ENCODE measurements at places on chromosomes 4 and X.

GRCh38 chr4:52126966-52127365, 75.9 kb downstream of the SPATA18 start:
- no peak for DNase-seq

DNA sequence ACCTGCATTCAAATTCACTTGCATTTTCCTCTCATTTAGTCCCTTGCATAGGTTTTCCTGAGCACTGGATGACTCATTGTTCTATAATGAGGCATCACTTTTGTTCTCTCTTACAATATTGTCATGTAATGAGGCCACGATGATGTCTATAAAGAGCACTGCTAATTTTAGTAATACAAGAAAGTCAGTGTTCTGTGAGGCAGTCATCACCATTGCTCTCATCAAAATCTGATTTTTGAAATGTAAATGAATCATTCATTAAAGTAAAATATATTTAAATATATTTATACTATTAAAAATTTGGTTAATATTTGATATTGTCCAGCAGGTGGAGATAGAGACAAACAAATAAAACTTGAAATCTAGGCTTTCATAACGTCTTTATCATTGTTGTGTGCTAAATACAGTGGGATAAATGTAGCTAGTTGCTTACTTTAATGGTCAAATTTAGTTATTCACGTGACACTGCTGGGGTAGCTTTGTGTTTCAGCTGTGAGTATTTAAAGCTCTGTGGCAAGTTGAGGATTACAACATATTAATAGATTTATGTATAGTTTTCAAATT, 15.4 kb downstream of the HMGB2 start:
- DNase-seq = no peak

DNA sequence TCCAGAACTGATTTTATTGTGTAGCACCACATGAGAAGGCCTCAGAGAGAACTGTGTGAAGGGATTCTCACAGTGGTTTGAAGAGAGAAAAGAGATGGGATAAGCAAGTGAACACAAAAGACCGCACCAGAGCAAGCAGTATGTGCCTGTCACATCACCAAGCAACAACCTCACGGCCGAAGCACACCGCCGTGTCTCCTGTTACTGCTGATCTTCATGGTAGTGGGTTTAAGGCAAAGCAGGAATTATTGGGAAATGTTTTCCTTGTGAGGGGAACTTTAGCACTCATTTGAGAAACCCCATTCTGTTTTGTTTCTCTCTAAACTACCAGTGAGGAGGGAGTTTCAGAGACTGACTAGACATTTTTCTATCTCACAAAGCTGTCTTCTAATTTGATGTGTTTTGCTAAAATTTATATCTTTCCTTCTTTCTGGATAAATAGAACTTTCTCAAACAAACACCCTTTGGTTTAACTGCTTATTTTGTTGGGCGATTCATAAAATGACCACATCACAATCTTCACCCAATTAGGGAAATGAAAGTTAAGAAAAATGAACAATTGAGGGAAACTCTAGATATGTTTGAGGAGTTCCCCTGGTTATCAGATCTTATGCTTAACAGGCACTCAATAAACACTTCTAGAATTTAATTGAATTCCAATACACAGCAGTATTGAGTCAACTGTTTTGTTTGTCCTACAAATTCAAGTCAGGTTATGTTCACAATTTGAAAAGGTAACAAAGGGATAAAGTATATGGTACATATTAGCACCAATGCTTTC, 16.5 kb downstream of the SH3KBP1 start:
- DNase-seq = no peak

- no peak for DNase-seq
Observed at GRCh38 chr4:100504086-100504874, 13.5 kb downstream of the EMCN start.

DNA sequence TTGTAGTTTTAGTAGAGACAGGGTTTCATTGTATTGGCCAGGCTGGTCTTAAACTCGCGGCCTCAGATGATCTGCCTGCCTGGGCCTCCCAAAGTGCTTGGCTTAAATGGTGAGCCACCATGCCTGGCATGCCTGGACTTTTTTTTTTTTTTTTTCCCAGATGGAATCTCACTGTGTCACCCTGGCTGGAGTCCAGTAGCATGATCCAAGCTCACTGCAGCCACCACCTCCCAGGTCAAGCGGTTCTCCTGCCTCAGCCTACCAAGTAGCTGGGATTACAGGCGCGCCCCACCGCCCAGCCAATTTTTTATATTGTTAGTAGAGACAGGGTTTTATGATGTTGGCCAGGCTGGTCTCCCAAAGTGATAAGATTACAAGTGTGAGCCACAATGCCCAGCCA, 8.4 kb downstream of the UBE2K start:
- no peak for DNase-seq

DNA sequence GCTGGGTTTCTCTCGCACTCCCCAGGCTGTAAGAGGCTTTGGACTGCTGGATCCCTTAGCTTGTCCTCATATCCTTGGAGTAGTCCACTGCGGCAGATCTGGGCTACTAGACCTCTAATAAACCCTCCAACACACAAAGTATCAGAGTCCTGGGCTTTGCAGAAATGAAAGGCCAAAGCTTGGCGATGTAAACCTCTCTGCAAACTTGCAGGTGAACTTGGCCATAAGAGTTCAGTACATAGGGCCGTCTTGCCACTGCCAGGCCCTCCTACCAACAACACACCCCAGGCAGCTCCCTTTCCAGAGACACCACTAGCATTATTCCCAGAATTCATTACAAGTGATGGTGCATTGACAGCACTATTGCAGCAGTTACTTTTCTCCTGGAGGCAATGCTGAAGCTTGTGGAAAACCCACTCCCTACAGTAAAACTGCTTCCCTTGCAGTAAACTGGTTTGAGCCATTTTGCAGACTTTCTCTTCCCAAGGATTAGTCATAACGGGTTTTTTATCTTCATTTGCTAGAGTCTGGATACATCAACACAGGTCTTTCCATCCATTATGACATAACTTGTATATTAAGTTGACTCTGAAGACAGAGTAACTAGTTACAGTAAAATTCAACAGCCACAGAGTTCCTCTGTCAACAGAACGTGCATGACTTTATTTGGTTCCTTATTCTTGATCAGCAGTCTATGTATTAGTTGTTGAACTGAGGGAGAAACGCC, 2.4 kb downstream of the ANKRD50 start:
- DNase-seq = no peak

GRCh38 chr4:37650481-37650880, 35.7 kb downstream of the RELL1 start:
- DNase-seq = no peak

Measured in stimulated activated CD4-positive, alpha-beta T cell treated with anti-CD3 and anti-CD28 coated beads, TNF-alpha, amount 100 ng/mL, for 24 hours (primary cell).